ENCODE measurements at places on chromosomes 5 and 9. TPM values are rescaled to one million over a fixed set of nuclear protein-coding genes. Genes with fewer than 3 reads are reported as not detected.

The GLDC gene
- 2.6 TPM for total RNA-seq

The PCDHB14 gene
- total RNA-seq, result 0.55 TPM

The GPX3 gene
- 3.5 TPM for total RNA-seq

The RANBP3L gene
- not detected for total RNA-seq

GRCh38 chr5:132260051-132260450 is 2.6 kb downstream of the PDLIM4 start:
- H3K4me3 ChIP-seq, result peak overlapping the region; percentile 9
- peaks cover 3% of the 10 kb centered on the region for H3K36me3 ChIP-seq
- H3K4me1 ChIP-seq, result peaks cover 68% of the 10 kb centered on the region
- peak overlapping the region; percentile 96 for H3K27ac ChIP-seq
- DNase-seq, result peak; percentile 65

GRCh38 chr5:67673618-67674017 is 477.0 kb upstream of the CD180 start:
- H3K36me3 ChIP-seq, result no peaks in the 10 kb centered on the region
- H3K4me1 ChIP-seq, result no peaks in the 10 kb centered on the region
- no peak overlapping the region for H3K4me3 ChIP-seq
- H3K27me3 ChIP-seq, result no peaks in the 10 kb centered on the region
- DNase-seq, result no peak

GRCh38 chr9:79208791-79209396 is 362.9 kb upstream of the TLE4 start:
- no peak overlapping the region for H3K4me3 ChIP-seq
- no peak for DNase-seq
- no peaks in the 10 kb centered on the region for H3K4me1 ChIP-seq
- no peaks in the 10 kb centered on the region for H3K36me3 ChIP-seq

GRCh38 chr5:114319236-114319635 is 42.6 kb upstream of the KCNN2 start:
- no peak overlapping the region for H3K4me3 ChIP-seq
- H3K4me1 ChIP-seq, result peaks cover 27% of the 10 kb centered on the region
- H3K36me3 ChIP-seq, result no peaks in the 10 kb centered on the region
- DNase-seq, result peak; percentile 63
- H3K27ac ChIP-seq, result peak overlapping the region; percentile 93

DNA sequence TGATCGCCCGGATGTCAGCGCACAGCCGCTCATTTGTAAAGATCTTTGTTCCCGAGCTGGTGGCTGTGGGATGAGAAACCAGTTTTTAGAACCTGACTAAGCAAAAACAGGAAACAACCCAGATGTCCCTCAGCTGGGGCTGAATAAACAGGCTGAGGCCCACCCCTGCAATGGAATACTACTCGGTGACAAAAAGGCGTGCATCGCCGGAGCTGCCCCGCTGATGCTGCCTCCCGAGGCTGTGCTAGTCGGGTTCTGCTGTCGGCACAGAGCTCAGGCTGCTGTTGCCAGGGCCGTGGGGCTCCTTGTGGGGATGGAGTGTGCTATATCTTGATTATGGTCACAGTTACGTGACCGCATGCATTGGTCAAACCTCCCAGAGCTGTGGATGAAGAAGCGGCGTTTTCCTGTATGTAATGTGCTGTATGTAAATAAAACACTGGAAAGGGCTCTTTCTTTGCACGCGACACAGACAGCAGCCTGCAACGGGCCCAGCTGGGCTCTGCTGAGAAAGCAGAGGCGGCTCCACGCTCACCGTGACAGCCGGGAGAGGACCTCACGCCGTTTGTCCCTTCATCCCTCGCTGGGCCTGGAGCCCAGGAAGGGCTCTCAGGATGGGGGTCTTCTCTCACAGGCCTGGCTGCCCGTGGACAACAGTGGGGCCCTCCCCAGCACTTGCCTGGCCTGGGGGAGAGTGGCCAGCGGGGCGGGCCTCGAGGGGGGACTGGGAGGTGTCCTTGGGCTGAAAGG is 51.5 kb upstream of the RNU6ATAC start:
- no peak for DNase-seq
- no peak overlapping the region for H3K27ac ChIP-seq
- H3K4me3 ChIP-seq, result no peak overlapping the region
